ENCODE measurements at places on chromosomes 4 and X.

DNA sequence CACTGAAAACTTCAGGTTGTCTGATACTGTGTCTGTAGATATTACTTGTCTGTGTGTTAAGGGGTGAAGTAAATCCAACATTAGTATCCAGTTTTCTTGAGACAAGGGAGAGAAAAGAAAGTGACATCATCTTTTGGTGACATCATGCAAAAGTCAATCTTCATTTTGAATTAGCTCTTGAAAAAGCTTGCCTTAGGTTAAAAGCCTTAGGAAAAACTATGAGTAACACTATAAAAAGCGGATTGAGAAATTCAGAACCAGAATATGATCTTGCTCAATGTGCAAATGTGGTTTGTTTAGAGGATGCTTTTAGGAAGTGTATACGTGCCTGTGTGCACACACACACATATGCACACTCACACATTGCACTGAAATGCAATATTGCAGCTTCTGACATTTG lies 345.8 kb upstream of the CASK start:
- DNase-seq: no peak

DNA sequence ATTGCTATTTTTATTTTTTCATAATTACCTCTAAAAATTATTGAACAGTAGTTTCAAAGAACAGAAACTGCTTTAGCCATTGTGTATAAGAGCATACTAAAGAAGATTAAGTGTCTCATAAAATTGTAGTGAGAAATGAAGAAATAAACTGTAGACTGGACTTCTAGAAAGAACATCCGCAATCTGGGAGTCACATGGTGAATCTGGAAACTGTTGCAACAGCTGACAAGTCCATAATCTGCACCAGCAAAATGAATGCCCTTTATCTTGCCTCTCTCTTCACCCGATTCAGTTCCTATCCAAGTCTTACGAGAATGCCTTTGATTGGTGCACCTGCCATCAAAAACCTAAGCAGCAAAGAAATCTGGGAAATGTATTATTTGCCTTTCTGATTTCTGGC lies 312.9 kb downstream of the NAF1 start:
- no peak for DNase-seq

DNA sequence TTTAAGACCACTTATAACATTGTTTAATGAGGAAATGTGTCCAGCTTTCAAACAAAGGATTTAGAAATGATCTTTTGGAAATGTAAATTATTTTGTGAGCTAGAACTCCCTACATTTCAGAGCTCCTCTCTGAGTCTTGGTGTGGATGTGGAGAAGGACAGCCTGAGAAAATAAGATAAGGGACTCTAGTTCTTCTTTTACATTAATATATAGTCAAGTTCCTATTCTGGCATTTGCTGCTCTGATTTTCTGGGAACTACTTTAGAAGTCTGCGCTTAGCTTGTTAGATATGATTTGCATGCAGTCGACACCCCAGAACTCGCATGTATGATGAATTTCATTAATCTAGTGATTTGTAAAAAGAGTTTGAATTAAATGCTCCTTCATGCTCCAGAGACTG lies 45.5 kb downstream of the TSPAN7 start:
- DNase-seq: no peak

GRCh38 chr4:56469489-56470210 lies 2.2 kb downstream of the SRP72 start:
- DNase-seq: peak; percentile 5

DNA sequence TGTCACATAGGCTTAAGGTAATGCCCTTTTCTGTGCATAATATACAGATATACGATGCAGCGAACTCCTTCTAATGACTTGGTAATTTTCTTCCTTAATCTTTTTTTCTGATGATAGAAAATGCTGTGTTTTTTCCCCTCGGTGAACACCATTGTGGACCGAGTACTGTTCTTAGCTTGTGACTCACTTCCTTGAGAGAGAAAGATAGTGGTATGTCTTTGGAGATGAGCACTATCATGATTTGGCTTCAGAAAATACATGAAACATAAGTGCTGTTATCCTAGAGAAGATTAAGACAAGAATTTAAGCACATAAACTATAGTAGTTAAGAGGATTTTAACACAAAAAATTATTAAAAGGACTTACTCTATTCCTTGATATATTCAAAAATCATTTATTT lies 63.9 kb downstream of the RS1 start:
- DNase-seq: no peak

GRCh38 chr4:150238591-150238990 lies 160.3 kb downstream of the DCLK2 start:
- no peak for DNase-seq
